ENCODE measurements at places on chromosomes 6 and 20.
A peak's percentile ranks its signal among the peaks of the same experiment; 100 is the strongest.

DNA sequence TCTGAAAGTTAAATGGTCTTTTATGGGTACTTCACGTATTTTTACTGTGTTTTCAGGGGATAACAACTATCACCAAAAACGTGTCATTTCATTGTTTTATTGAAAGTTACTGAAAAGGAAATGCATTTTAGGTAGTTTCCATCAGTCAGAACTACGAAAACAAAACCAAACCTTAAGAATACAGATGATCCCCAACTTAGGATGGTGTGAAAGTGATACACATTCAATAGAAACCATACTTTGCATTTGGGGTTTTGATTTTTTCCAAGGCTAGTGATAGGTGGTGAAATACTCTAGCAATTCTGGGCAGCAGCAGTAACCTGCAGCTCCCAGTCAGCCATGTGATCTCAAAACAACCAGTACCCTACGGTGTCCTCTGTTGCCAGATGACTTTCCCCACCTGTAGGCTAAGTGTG is 25.9 kb upstream of the EFHC1 start:
- no peak for DNase-seq

GRCh38 chr6:151034825-151035781 is 169.6 kb downstream of the MTHFD1L start:
- DNase-seq = no peak

DNA sequence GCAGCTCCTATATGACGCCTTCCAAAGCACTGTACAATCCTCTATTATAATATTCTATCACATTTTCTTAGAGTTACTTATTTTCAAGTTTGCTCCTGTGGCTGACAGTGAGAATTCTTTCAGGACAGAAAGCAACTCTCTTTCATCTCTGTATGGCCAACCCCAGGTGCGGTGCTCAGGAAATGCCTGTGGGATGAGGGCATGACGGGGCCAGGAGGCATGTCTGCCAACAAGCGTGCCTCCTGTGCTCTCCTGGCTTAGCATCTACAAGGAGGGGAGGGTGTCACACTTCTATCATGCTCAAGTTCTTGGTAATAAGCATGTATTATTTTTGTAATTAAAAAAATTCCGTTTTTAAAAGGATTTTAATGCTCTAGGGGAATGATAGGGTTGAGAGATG is 11.4 kb downstream of the MRPL14 start:
- no peak for DNase-seq

GRCh38 chr6:43791745-43792422 is 21.9 kb downstream of the VEGFA start:
- DNase-seq = no peak

DNA sequence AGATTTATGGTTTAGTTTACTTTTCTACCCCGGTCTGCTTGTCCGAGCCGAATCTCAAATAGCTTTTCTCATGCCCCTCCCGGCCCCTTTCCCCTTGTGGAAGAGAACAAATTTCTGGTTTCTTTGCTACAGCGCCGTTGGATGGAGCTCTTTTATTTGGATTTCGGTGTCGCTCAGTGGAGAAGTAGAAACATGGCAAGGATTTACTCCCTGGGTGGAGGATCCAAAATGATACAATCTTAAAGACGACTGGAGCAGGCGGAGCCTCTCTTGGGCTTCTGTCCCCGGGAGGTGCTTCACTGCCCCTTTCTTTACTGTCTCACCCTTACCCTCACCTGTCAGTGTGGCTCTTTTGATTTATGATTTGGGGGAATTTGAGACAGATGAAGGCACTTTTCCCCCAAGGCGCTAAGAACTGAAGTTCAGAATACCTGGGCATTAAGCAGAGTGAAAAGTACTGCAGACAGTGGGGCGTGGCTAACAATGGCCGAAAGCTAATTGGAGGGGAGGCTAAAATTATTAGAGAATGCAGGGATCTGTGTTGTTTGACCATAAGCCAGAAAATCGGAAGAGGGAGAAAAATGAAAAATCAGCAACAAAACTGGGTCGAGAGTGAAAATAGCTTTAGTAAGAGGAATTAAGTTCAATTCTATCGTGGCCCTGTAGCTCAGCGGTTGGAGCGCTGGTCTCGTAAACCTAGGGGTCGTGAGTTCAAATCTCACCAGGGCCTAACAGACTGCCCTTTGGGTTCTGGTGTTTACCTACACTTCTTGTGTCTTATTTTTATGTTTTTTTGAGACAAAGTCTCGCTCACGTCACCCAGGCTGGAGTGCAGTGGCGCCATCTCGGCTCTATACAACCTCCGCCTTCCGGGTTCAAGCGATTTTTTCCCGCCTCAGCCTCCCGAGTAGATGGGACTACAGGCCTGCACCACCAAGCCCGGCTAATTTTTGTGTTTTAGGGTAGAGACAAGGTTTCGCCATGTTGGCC is 145.1 kb upstream of the ZNF184 start:
- no peak for DNase-seq

- DNase-seq = no peak
These were observed 80.7 kb upstream of the PTPRK start for GRCh38 chr6:128601060-128601459.

GRCh38 chr20:36364506-36364905 is 58.4 kb downstream of the DLGAP4 start:
- DNase-seq = no peak

DNA sequence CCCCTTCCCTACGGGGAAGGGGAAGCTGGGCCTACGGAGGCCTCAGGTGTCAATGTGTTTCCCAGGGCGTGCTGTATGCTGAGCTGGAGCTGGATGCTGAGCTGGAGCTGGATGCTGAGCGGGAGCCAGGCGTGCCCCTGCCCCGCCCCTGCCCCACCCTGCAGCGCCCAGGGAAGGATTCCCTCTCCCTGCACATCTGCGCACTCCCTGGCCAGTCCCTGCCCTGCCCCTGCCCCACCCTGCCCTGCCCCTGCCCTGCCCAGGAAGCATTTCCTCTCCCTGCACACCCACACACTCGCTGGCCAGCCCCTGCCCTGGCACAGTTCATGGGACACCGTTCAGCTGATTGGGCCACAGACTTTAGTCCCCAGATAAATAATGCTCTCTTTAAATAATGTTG is 196.8 kb downstream of the SMOC2 start:
- DNase-seq = no peak

DNA sequence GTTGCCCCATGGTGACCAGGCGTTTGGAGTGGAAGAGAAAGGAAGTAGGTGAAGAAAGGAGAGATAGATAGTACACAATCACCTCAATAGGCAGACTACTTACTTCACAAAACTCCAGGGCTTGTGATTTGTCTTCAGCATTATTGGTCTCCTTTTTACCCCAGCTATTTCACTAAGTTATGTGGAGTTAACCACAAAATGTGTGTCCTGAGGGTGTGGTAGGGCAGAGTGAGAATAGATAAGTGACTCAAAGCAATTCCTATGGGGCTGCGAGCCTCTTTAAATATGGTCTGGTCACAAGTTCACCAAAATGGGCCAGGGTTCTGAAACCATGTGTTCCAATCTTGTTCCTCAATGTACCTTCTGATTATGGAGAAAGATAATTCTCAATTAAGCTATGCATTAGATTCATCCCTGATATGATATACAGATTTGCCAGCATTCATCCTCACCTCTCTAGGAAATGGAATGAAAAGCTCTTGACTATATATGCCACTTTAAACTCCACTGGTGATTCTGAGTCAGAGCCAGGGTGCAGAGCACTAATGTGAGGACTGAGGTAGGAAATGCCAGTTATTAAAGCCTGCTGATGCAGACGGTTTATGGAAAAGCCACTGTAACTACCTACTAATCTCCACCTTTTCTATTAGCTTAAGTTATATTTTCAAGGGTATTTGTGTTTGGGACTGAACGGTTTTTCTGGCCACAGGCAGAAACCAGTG is 310.6 kb upstream of the MANEA start:
- no peak for DNase-seq

DNA sequence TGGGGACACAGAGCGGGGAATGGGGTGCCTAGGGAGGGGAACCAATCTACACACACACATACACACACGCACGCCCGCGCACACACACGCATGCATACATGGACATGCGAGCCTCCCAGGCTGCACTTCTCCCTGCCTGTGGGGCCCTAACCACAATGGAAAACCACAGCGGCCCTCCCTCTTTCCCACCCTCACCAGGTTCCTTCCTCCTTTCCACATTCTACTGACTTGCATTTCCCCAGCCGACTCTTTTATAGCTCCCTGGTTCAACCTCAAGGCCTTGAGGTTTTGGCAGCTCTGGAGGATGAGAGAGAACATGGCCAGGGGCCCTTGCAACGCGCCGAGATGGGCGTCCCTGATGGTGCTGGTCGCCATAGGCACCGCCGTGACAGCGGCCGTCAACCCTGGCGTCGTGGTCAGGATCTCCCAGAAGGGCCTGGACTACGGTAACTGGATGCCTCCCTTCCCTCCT is at the start of gene BPI:
TSS of gene BPI (plus strand) at position 249 of the 472 bp plus-strand sequence. CDS start at position 317, 68 bp downstream.
- DNase-seq = no peak

DNA sequence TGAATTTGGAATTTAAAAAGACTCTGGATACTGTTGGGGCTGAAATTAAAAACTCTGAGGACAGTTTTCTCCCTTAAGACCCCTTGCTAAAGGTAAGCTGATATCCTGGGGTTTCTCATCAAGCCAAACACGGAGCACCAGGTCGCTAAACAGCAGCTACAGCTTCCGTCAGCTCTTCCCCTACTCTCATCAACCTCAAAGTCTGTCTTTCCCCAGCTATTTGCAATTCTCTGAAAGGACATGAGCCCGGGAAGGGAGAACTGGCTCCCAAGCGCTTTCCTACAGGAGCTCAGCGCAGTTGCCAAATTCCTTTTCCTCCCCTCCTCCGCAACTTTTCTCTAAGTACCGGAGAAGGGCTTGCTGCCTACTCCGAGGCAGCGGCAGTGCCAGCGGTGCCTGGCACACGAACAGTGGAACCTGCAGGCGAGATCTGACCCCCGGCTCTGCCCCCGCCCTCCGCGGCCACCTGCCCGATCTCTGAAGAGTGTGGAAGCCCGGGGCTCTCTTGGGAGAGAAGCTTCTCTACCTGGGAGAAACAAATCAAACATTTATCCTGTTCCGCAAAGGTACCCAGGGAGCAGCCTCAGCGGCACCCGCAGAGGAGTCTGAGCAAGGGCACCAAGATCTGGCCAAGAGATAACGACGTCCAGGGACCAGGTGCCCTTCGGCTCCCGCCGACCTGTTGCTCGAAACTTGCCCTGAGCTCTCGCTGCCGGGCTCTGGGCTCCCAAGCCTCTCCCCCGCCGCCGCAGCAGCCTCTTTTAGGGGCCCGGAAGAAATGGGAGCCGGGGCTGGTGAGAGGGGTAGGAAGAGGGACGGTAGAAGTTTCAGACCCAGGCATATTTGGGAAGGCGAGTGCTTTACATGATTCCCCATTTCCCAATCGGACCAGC is 2.2 kb downstream of the CBLN4 start:
- no peak for DNase-seq

- no peak for DNase-seq
These were observed 9.5 kb upstream of the DST start for GRCh38 chr6:56652231-56652630.

- peak; percentile 8 for DNase-seq
These were observed 23.7 kb downstream of the ZNF311 start for GRCh38 chr6:28981431-28981832.

DNA sequence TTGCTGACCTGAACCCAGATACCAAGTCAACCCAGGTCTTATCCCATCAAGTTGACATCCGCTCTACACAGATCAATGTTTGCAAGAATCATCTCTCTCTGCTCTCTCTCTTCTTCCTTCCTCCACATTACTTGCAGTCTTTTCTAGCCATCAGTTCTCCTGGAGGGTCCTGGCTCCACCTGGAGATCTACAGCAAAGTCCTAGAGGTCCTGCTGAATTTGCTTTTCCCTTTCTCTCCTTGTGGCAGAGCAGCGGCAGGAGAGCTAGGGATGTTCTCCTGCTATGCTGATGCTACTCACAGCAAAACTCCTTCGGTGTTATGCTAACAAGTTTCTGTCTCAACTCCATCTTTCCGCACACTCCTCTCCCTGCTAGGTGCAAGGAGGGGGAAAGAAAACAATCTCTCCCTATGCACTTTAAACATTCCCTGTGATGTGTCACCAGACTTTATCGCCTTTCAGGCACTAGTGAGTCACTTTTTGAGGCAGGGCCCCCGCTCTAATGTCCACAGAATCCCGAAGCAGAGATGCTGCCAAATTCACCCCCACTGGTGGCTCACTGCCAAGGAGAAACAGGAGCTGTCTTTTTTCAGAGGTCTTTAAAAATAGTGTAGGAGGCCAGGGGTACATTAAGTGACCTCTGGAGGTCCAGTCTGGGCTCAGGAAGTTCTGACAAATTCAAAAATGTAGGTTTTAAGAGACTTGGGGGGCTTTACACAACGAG is 62.6 kb downstream of the FAM50B start:
- no peak for DNase-seq

DNA sequence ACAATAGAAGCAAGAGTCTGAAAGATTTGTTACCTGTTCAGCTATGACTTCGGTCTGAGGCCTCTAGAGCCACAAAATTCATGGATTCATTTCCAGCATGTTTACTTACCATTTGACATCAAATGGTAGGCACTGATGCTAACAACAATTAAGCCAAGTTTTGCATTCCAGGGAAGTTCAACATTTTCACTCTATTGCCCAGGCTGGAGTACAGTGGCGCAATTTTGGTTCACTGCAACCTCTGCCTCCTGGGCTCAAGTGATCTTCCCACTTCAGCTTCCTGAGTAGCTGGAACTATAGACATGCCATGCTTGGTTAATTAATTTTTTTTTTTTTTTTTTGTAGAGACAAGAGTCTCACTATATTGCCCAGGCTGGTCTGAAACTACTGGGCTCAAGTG is 114.1 kb upstream of the SGK1 start:
- no peak for DNase-seq

- DNase-seq = no peak
These were observed 923.7 kb downstream of the TBC1D32 start for GRCh38 chr6:120410586-120410985.

DNA sequence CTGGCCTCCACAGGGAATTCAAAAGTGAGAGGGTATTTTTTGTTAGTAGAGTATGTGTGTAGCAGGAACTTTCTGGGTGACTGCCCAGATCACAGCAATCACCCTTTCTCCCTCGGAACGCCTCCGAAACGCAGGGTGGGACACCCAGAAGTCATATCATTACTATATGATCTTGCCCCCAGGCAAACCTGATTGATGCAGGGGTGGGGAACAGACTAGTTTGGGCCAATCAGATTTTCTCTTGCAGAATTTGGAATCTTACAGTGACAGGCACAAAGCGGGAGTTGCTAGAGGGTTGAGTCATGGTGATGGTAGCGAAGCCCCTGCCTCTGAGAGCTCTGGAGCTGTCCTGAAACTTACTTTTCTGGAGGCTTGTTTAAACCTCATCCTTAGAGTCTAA is 16.5 kb upstream of the RPN2 start:
- DNase-seq = no peak

DNA sequence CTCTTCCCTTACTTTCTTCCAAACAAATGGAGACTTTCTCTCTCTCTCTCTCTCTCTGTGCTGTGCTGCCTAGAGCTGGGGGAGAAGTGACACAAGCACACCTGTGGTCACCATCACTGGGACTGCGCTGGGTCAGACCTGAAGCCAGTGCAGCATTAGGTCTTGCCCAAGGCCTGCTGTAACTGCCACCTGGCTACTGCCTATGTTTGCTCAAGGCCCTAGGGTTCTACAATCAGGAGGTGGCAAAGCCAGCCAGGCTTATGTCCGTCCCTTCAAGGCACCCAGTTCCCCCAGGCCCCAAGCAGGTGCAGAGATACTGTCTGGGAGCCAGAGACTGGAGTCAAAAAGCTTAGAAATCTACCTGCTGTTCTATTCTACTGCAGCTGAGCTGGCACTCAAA is 49.4 kb upstream of the TOP1 start:
- no peak for DNase-seq

Measured in NCI-H187 (cell line).